ENCODE measurements at places on chromosomes 2 and 18.

DNA sequence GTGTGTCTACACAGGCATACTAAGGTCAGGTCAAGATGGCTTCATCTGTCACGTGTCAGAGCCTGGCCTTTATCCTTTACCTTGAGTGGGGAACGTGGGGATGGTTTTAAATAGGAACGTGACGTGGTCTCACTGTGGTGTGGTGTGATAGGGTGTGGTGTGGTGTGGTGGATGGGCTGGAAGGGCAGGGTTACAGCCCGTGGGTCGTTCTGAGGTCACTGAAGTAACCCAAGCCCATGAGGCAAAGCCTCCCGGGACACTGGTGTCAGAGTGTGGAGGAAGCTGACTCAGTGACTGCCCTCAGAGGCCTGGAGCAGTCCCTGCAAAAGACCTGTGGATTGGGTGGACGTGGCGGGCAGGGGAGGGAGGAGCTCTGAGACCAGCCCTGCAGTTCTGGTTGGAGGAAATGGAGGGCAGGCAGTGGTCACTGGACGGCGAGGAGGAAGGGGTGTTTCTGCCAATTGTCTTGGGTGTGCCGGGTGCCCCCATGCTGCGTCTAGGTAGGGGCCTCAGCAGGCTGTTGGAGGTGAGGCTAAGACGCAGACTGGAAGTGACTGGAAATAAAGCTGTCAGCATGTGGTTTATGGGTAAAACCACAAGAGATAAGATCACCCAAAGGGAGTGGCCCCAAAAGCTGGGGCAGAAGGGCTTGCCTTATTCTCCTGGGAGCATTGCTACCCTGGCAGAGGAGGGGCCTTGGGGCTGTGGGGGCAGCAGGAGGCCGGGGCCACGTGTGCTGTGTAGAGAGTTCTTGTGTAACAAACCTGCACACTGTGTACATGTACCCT is 84.8 kb downstream of the SH3RF3 start:
- DNase-seq = peak; percentile 42

- no peak for DNase-seq
Observed at GRCh38 chr2:170095380-170095779, 82.6 kb upstream of the MYO3B start.

DNA sequence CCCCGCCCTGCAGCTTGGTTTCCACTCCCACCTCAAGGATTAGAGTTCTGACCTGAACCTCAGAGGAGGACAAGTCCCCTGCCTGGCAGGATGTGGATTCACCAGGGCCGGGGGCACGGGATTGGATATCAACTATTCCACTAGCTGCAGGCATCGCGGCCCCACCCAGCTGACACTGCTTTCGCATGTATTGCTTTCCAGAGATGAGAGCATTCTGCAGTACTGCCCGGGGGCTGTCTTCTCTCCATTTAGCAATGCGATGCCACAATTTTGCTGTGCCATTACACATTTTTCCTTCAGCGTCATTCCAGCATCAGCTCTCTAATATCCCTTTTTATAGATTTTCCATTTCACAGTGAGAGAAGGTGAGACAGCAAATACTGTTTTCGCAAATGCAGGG is 42.0 kb downstream of the CTIF start:
- DNase-seq = no peak

DNA sequence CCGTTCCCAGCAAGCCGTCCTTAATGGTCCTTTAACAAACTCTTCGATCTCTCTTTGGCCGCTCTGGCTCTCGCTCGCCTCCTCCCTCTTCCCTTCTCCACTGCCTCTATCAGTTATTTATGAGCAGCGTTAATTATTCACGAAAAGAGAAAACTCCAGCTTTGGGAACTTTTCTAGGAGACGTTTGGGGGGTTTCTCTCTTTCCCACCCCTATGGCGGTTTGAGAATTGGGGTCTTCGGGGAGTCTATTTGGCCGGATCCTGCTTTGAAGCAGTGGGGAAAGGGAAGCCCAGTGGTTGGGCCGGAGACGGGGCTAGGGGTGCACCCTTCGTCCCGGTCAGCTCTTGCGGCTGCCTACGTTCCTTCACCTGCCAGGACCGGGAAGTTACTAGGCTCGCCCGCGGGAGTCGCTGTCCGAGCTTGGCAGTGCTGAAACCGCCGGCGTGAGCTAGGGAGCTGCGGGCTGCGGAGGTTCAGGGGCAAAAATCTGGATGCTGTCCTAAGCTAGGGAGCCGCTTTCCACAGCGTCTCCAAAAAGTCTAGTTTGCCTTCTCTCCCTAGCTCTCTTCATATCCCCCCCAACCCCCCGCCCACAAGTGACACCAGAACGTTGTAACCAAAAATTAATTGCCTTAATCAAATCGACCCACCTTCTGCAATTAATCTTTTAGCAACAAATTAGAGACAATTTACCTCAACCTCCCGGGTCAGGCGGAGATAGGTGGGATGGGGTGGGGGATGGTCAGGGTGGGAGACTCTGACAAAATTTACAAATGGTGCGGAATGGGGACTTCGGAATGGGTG is 8.9 kb upstream of the SKOR2 start:
- no peak for DNase-seq

DNA sequence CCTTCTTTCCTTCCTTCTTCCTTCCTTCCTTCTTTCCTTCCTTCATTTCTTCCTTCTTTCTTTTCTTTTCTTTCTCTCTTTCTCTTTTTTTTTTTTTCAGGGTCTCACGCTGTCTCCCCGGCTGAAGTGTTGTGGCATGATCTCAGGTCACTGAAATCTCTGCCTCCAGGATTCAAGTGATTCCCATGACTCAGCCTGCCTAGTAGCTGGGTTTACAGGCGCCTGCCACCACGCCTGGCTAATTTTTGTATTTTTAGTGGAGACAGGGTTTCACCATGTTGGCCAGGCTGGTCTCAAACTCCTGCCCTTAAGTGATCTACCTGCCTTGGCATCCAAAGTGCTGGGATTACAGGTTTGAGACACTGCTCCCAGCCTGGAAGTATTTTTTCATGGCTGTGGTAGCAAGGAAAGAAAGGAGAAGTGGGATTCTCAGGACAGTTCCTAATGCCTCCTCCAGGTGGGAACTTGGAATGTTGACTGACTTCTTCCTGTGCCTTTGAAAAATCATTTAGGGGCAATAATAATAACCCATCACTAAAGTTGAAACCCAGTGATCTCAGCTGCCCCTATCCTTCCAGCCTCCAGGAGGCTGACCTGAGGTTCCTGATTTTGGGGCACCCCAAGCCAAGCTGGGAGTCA is 89.3 kb upstream of the CELF4 start:
- DNase-seq = no peak

DNA sequence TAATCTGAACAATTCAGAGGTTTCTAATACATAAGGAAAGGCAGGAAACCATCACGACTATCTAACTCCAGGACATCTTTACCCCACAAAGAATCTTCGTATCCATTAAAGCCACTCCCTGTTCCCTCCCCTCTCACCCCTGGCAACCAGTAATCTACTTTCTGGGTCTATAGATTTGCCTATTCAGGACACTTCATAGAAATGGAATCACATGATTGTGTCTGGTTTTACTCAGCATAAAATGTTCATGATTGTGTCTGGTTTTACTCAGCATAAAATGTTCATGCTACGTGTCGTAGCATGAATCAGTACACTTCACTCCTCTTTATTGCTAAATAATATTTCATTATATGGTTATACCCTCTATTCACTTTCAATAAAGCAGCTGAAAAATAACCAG is 11.6 kb downstream of the FECH start:
- no peak for DNase-seq

DNA sequence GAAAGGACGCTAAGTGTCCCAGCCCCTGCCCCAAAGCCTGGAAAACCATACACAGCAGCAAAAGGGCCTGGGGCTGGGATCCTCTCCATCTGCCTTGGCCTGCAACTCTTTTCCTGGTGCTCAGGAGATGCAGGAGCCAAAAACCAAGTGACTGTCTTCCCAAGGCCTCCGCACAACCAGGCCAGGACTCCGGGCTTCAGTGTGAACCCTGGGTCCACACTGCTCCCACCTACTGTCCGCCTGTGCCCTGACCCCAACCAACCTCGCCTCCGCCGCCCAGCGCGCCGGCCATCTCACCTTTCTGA is 1.1 kb downstream of the FEV start:
- DNase-seq = no peak

DNA sequence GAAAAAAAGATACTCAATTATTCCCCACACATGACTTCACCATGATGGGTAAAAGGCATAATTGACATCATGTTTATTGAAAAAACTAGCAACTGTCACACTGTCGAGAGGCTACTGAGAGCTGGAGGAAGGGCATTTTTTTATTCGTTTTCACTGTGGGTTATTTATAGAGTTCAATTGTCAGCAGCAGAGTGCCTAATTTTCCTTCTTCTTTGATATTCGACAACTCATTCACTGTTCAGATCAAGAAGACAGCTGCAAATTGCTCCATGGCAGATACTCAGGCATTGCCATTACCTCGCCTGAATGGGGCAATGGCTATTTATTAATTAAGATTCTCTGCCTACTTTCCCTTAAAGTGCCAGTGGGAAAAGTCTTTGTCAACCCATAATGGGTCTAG is 197.5 kb upstream of the NRP2 start:
- DNase-seq = no peak

DNA sequence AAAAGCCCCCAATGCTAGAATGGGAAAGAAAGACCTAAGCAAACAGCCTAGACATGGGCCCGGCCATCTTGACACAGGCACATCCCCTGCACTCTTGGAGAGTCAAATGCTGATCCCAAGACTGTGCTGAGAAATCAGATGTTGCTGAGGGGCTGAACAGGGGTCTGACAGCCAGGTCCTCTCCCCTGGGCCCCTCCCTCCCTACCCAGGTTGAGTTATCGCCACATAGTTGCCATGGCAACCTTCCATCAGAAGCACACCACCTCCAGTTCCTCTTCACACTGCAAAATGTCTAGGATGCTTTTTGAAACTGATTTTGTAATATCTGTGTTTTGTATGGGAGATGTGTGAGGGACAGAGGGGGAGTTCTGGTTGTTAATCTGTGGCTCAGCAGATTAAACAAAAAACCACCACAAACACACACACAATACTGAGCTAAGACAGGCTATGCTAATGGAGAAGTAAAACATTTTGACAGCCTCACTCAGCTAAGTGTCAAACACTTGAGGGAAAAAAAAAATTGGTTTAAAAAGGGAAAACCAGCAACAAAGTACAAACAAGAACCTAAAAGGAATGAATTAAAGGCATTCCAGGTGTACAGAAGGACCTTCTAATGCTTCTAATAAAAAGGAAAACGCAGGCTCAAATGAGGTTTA is 88.2 kb downstream of the TMEM163 start:
- DNase-seq = no peak

DNA sequence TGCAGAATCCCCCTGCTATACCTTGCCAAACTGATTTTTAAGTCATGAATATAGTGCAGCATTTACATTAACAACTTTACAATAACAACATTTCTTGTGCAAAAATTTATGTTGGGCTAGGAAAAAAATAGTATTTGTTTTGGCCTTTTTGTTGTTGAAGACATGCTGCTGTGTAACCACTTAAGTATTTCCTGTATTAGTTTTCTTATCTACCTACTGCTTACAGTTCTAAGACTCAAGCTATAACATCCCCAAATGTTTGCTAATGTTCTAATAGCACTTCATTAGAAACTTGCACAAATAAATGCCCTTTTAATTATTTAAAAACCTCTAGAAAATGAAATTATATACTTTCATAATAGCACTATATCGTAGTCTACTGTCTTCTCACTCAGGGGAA is 154.3 kb upstream of the DOCK10 start:
- no peak for DNase-seq

- DNase-seq = no peak
Observed at GRCh38 chr2:40189881-40190280, 262.0 kb downstream of the SLC8A1 start.

- DNase-seq = no peak
Observed at GRCh38 chr2:24409171-24409570, 48.8 kb upstream of the ITSN2 start.

- no peak for DNase-seq
Observed at GRCh38 chr18:31233621-31234275, 71.1 kb upstream of the DSC1 start.

DNA sequence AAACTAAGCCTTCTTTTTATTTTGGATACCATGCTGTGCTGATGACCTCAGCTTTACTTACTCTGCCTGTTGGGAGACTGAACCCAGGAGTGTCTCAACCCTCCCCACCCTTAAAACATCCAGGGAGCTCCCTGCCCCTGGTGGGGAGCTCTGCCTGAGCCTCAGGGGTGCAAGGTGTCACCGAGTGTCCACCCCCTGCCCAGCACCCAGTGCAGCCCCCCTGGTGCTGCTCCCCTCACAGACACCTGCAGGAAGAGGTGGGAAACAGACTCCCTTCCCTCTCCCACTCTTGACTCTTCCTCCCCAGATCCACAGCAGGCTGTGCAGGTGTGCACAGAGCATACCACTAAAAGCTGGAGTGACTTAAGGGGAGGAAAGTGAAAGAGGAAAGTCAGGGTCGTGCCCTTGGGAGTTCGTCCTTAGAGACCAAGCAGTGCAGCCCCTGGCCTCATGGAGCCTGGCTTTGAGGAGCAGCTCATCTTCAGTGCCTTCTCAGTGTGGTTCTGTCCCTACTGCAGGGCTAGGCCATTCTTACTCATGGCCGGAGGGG is 51.3 kb downstream of the MYO7B start:
- no peak for DNase-seq

GRCh38 chr2:103293742-103294077 is 531.9 kb downstream of the TMEM182 start:
- DNase-seq = no peak

DNA sequence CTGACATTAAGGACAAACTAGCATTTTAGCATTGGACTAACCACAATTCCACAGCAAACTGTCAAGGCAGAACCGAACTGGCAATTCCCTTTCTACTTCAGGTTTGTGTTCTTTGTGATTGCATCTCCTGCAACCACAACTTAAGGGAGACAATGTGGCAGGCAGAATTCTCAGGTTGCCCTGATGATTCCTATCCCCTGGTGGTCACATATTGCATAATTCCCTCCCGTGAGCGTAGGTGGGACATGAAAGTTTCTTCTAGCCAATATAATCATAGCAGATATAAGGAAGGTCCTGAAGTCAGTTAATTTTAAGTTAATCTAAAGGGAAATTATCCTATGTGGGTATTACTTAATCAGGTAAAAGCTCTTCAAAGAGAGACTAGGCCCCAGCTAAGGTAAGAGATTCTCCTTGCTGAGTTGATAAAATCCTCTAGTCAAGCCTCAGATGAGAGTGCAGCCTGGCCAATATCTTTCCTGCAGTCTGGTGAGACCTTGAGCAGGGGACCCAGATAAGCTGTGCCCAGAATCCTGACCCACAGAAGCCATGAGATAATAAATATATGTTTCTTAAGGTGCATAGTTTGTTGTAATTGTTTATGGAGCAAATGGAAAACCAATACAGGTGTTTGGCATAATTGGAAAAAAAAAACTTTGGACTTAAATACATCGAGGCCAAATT is 45.9 kb upstream of the TNP1 start:
- no peak for DNase-seq

DNA sequence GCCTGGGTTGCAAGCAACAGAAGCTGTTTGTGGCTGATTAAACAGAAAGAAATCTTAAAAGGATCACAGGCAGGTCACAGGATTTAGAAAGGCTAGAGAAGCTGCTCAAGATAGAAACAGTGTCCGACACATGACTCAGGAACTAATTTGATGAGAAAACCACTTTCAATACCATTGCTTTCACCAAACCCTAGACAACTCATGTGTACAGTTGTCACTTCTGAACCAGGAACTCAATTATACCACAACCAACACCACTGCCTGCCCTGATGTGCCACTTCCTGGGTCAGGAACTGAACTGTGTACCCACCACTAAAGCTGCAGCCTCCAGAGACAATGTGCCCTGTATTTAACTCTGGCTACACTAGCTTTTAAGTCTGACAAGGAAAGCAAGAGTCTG is 56.0 kb downstream of the TMEM247 start:
- DNase-seq = no peak

GRCh38 chr18:46621871-46622270 is 35.1 kb downstream of the LOXHD1 start:
- no peak for DNase-seq

- DNase-seq = no peak
Observed at GRCh38 chr2:73963385-73964120, 21.2 kb upstream of the TET3 start.
